ENCODE measurements at places on chromosomes 11 and 22. TPM values are rescaled to one million over a fixed set of nuclear protein-coding genes. Genes with fewer than 3 reads are reported as not detected.
A peak's percentile ranks its signal among the peaks of the same experiment; 100 is the strongest.

- H3K27ac ChIP-seq: no peak overlapping the region
- no peaks in the 10 kb centered on the region for H3K4me1 ChIP-seq
- H3K36me3 ChIP-seq: no peaks in the 10 kb centered on the region
- no peak for DNase-seq
- no peak overlapping the region for H3K4me3 ChIP-seq
Measured at GRCh38 chr11:10716122-10716521, 22.6 kb upstream of the IRAG1 start.

SLN gene
- total RNA-seq: not detected

DNA sequence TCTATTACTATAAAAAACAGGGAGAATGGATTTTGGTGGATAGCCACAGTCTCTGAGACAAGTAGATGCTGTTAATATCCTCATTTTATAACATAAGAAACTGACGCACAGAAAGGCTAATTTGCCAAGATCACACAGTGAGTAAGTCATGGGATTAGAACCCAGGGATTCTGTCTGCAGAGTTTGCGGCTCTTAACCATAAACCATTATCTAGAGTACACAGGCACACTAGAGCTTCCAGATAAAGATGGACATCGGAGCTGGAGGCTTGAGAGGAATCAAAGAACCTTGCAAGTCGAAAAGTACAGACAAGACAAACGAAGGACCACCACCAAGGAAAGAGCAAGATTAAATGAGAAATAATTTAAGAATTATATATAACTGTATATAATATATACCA is 11.3 kb downstream of the LGALS12 start:
- H3K4me3 ChIP-seq: no peak overlapping the region
- no peak overlapping the region for H3K27ac ChIP-seq
- H3K36me3 ChIP-seq: no peaks in the 10 kb centered on the region
- peaks cover 12% of the 10 kb centered on the region for H3K4me1 ChIP-seq
- peaks cover 4% of the 10 kb centered on the region for H3K27me3 ChIP-seq

DNA sequence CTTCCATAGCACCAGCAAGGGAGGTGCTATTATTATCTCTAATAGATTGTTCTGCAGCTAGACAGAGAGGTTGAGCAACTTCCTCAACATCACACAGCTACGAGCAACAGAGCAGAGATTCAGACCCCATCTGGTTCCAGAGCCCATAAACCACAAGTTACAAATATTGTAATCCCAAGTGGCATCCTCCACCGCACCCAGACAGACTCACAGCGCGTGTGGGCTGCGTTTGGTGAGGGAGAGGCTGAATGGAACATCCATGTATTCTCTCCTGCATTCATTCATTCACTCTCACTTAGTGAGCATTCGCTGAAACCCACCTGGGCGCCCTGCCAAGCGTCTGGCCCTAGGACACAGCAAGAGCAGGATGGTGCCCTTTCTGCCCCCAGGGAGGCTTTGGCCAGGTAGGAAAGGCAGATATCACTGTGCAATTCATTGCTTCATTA is 33.5 kb downstream of the LIF start:
- H3K27me3 ChIP-seq: no peaks in the 10 kb centered on the region
- peaks cover 7% of the 10 kb centered on the region for H3K36me3 ChIP-seq
- peaks cover 67% of the 10 kb centered on the region for H3K4me1 ChIP-seq
- DNase-seq: no peak
- H3K27ac ChIP-seq: peak overlapping the region; percentile 76
- no peak overlapping the region for H3K4me3 ChIP-seq

GRCh38 chr11:532986-533585 is 2.3 kb downstream of the HRAS start:
- no peak overlapping the region for H3K4me3 ChIP-seq
- H3K27ac ChIP-seq: no peak overlapping the region
- peaks cover 10% of the 10 kb centered on the region for H3K36me3 ChIP-seq

CABP4 gene
- total RNA-seq: 2.6 TPM

DNA sequence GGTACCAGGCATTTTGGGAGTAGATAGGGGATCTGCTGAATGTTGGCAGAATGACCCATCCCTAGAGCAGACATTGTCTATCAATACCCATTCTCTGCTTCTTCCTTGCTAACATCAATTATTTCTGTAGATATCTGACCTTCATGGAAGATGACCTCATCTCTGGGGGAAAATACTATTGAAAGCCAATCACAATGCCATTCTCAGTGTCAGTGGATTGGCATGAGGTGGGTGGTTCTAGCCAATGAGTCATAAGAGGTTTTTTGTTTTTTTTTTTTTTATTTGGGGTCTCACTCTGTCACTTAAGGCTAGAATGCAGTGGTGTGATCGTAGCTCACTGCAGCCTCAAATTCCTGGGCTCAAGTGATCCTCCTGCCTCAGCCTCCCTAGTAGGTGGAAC is 42.5 kb downstream of the SNX19 start:
- no peaks in the 10 kb centered on the region for H3K27me3 ChIP-seq
- H3K27ac ChIP-seq: no peak overlapping the region
- no peaks in the 10 kb centered on the region for H3K4me1 ChIP-seq
- peaks cover 38% of the 10 kb centered on the region for H3K36me3 ChIP-seq
- DNase-seq: no peak

CABP2 gene
- not detected for total RNA-seq

All from activated CD4-positive, alpha-beta T cell treated with anti-CD3 and anti-CD28 coated beads, Interleukin-2, amount 10 ng/mL, durations not matched to agents 7 days and 5 days (primary cell).